T-helper 2 cell (primary cell): ENCODE measurements at places on chromosomes 7 and 10.

GRCh38 chr10:3892440-3893425 is 107.7 kb upstream of the KLF6 start:
- DNase-seq, result peak; percentile 92

DNA sequence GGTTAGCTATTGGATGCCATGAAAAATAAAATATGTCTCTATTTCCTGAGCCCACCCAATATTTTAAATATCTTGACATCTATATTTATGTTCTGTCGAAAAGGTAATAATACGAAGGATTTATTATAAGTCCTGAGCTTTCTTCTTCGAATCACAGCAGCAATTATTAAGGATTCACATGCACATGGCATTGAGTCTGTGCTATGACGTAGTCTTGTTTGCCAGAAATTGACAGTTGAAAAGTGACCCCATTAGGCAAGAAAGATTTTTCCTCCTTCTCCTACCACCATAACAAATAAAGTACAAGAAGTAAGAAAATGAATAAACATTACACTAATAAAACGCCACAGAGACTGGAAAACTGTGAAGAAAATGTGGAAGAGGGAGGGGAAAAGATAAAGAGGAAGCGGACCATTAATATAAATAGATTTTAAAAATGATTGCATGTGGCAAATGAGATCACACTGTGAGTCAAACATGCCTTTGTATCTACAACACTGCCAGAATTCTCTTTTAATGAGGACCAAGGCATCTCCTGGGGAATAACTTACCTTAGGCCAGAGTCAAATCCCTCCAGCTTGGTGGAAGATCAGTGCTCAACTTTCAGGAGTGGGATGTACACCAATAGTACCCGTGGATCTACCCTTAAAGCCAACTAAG is 21.6 kb downstream of the FZD1 start:
- no peak for DNase-seq

- DNase-seq, result no peak
These were observed 12.1 kb upstream of the BHLHA15 start for GRCh38 chr7:98199131-98199530.

DNA sequence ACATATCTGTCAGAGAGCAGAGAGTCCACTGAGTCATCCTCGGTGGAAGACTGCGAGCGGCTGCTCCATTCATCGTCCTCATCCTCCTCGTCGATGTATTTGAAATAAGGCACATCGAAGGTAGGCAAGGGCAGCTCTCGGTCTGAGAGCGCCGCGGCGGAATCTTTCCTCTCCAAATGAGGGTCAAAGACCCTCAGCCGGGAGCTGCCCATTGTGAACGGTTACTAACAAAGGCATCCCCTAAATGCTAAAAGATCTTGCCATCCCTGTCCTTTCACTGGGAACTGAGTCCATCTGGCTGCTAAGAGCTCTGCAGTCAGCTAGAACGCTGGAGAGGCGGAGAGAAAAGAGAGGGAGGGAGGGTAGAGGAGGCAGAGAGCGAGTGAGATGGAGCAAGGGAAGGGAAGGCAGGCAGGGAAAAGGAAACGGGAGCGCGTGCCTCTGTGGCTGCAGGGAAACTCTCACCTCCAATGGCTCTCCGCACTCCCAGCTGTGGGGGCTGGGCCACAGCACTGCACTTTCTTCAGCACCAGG is 163.4 kb downstream of the RAPGEF5 start:
- DNase-seq, result no peak

DNA sequence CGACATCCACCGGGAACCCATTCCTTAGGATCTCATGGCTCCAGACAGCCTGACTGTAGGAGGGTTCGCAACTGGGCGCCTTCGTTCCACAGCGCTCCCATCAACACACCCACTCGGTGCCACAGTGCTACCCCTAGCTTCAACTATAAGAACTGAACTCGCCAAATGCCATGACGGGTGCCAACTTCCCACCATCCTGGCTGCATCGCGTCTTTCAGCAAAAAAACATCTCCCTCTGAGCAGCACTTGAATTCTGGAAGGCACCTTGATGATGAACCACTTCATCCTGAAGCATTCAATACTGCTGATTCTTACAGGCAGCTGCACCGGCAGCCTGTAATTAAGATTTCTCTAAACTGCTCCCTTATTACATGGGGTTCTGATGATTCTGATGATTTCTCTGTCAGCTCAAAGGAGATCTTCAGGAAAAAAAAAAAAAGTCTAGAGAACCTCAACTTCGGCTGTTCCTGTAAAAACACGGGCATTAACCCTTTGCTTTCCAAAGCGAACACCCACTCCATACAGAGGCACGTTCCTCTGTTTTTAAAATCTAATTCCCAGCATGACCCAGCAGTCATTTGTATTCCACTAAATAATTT is 1.3 kb downstream of the CYTH3 start:
- DNase-seq, result peak; percentile 14

DNA sequence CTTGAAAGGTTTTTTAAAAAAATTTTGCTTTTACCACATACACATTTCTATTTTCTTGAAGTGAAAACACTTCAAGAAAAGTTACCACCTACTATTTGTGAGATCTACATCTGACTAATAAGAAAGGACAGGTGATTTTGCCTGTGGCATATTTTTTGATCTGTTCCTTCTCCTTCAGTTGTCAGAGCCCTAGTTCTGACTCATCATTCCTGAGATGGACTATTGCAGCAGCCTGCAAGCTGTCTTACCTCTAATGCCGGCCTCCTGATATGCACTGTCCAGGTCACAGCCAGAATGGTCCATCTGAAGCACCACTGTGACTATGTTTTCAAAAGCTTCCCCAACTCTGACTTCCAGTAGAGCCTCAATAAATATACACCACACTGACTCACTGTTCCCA is 28.2 kb upstream of the ANK3 start:
- no peak for DNase-seq

- DNase-seq, result no peak
These were observed 213.9 kb upstream of the PPP2R2D start for GRCh38 chr10:131686781-131687420.

DNA sequence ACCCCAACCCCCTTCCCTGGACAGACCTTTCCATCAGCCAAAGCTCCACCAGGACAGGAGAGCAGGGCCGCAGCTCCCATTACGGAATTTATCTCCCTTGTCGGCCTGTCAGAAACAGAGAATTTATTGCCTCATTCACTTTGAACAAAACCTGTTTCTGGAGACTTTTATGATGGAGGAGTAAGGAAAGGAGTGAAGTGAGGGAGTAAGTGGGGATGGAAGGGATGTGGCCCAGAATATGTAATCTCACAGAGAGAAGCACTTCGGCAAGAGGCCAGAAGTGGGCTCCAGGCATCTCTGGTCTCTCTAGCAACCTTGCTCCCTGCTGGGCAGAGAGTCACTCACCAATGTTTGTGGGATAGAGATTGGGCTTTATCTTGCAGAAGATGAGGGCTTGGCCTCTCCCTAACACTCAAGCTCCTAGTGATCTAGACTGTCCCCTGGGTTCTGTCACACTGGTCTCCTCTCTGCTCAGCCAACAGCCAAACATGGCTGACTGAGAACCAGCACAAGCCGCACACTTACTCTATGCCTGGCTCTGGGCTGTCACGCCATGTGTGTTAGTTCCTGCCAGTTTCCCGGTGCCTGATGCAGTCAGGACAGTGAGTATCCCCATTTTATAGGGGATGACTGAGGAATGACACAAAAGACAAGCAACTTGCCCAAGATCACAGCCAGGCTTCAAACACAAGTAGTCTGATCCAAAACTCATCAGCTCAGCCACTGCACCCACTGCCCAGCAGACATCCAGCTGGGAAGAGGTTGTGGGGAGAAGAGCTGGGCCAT is 149.4 kb upstream of the ZMIZ1 start:
- DNase-seq, result no peak

GRCh38 chr7:117791877-117792780 is 81.1 kb downstream of the CTTNBP2 start:
- no peak for DNase-seq

DNA sequence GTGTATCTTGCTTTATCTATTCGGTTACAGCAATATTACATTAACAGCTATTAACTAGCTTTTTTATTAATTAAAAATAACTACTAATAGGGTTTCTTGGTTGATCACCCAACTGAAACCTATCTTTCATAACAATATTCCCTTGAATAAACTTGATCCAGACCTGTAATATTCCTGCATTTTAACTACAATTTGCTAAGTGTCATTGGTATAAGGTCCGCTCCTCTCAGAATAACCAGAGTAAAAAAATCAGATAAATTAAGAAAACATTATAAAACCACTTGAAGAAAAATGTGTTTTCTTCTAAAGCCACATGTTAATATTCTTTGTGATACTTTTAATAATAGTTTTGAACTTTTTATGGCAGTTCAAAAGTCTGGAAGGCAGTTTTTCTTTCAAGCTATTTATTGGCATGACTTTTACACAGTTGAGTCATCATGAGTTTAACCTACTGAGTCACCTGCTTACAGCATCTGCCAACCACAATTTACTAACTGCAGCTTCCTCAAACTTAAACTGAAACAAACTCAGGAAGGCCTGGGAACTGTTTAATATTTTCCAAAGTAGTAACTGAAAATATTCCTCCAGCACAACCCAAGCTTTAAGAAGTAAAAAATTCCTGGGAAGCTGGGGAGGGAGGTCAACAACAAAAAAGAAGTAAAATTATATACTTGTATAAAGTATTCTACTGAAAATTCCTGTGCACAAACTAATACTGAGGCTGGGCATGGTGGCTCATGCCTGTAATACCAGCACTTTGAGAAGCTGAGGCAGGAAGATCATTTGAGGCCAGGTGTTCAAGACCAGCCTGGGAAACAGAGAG is 103.2 kb downstream of the NRBF2 start:
- no peak for DNase-seq

DNA sequence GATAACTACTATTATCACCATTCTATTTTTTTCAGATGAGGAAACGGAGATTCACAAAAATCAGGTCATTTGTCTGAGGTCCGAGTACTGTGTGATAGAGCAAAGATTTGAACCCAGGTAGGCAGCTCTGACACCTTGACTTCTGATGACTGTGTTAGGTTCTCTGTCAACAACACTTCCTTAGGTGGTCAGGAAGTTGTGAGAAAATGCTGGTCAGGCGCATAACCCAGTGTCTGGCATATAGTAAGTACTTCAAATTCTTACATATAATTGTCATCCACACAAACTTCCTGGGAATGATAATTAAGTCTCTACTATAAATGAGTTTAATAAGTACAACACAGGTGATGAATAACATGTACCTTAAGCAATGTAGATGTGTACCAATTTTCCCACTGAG is 381.5 kb downstream of the NEBL start:
- DNase-seq, result no peak

- DNase-seq, result no peak
These were observed 223.6 kb upstream of the CELF2 start for GRCh38 chr10:10794046-10794445.

DNA sequence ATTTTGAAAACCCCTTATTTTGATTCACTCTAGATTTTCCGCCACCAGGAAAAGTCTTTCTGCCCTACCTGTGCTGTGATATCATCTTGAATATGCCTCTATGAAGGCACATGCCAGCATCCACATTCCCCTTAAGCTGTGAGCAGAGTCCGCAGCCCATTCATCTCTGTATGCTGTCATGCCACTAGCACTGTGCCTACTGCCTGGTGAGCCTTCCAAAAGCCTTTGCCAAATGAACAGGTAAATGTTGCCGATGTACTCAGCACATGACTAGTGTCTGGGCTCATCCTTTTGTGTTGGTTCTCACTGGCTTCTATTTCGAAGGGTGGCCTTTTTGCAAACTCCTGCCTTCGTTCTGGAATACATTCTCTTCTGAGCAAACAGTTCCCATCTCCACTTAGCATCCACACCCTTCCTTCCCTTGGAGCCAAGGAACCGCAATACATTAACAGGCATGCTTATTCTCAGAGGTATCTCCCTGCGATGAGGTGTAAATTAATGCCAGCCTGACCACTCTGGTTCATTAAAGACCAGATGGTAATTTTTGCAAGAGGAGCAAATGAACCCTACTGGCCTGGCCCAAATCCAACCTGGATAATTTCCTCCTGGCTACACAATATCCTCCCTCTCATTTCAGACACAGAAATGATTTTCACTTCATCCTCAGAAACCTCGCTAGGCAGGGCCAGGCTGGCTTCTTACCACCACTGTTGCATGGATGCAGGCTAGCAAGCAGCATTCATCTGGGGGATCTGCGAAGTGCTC is 339.7 kb upstream of the NFE2L3 start:
- no peak for DNase-seq

DNA sequence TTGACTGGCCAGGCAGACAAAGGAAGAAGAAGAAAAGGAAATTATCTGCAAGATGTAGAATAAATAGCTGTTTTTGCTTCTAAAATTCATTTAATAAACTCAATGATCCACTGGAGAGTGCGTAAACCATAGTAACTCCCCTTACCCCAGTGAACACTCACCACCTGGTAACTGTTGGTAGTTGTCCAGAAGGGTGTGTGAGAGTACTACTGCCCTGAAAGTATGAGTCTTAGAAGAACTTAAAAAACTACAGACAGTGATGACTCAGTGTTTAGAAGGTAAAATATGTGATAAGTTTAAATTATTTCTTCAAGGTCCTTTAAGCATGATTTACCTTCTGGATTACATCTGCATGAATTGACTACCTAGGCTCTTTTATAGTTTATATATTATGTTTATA is 53.0 kb upstream of the SEMA3A start:
- DNase-seq, result no peak
